Activated CD8-positive, alpha-beta memory T cell treated with anti-CD3 and anti-CD28 coated beads, Interleukin-2, amount 10 ng/mL, durations not matched to agents 7 days and 5 days (primary cell): ENCODE measurements at places on chromosomes 4 and X. TPM values are rescaled to one million over a fixed set of nuclear protein-coding genes. Genes with fewer than 3 reads are reported as not detected.

TRMT2B gene
- total RNA-seq, result 23.3 TPM

PDE6B gene
- 14.6 TPM for total RNA-seq

LANCL3 gene
- 0.38 TPM for total RNA-seq

DNAAF6 gene
- not detected for total RNA-seq

SHROOM3 gene
- total RNA-seq, result not detected

CXorf49 gene
- total RNA-seq, result not detected

GPR143 gene
- total RNA-seq, result not detected

DNA sequence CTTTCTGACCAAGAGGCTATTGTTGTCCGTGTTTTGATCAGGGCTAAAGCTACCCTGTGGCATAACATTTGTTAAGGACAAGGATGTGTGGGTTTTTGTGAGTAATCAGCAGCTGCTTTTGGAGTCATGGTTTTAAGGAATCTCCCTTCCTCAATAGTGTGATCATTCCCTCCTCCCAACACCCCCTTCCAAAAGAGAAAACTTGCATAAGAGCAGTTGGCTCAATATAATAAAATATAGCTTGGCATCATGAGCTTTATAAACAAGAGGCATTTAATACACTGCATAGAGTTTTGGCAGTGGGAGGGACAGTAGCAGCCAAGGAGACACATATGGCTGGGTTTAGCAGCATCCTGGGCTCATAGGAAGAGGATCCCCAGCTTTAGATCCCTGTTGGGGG lies 84.7 kb downstream of the NHS start:
- H3K27me3 ChIP-seq, result no peaks in the 10 kb centered on the region
- no peaks in the 10 kb centered on the region for H3K36me3 ChIP-seq

DNA sequence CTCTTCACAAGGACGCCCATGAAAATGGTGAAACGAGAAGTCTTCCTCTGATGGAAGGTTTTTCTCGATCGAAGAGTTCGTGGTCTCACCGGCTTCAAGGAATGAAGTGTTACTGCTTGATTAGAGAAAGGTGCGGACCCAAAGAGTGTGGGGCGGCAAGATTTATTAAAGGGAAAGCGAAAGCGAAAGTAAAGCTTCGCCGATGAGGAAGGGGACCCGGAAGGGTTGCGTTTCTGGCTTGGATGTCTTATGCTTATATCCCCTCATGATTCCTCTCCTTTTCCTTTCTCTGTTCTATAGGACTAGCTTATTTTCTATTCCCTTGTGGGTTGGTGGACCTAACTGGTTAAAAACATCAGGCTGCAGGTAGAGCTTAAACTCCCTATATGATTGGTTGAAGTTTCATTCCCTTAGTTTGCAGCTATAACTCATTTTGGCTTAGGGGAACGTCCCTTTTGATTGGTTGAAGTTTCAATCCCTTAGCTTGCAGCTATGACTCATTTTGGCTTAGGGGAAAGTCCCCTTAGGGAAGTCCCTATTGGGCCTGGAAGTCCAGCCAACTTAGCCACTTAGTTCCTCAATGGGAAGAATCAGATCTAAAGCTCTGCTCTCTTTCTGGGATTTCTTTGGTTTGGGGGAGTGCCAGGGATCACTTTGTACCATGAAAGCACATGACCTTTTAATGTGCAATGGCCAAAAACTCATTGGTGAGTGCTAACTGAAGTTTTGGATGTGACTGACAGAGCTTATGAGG lies 1025.0 kb upstream of the PCDH10 start:
- H3K36me3 ChIP-seq, result no peaks in the 10 kb centered on the region
- no peaks in the 10 kb centered on the region for H3K27me3 ChIP-seq
- H3K27ac ChIP-seq, result no peak overlapping the region
- peak overlapping the region; percentile 12 for H3K4me3 ChIP-seq
- DNase-seq, result no peak

DNA sequence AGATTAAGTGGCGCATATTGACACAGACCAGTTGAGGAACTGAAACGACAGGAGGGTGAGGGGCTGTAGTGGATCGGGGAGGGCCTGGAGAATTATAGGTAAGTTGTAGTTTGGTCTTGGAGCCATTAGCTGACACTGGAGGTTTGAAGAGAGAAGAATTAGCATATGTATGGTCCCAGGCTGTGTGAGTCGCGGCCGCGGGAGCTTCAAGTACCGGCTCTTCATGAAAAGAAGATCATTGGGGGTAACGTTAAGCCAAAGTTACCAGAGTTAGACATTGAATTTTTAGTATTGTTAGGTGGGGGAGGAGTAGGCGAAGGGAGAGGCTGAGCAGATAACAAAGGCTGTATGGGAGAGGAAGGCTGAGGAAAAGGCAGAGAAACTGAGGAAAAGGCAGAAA lies 56.5 kb downstream of the ZNF674 start:
- no peaks in the 10 kb centered on the region for H3K4me1 ChIP-seq
- no peaks in the 10 kb centered on the region for H3K27me3 ChIP-seq
- DNase-seq, result no peak
- no peak overlapping the region for H3K4me3 ChIP-seq
- peaks cover 47% of the 10 kb centered on the region for H3K36me3 ChIP-seq

DNA sequence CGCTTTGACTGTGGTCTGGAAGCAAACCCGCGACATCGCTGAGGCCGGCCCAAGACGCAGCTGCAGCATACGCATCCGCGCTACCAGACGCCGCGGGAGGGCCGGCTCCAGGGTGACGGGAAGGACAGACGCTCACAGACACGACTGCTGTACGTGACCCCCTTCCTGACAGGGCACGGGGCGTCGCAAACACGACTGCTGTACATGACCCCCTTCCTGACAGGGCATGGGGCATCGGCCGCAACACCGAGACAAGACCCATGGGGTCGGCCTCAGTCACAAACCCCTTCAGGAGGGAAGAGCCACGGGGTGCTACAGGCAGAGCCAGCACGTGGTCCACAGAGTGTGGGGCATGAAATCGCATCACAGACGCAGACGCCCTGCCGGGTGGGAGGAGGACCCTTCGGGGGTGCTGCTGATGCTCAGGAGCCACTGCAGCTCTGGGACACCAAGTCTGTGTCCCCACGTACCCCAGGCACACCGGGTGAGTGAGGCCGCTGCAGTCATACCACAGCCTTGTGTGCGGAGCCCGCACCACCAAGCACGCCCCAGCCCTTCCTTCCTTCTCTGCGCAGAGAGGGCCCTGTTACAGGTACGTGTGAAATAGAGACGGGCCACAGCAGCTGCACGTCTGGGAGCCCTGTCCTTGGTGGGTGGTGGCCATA lies 38.7 kb upstream of the CPLX1 start:
- DNase-seq, result no peak
- H3K4me1 ChIP-seq, result no peaks in the 10 kb centered on the region

- H3K27ac ChIP-seq, result no peak overlapping the region
- no peaks in the 10 kb centered on the region for H3K36me3 ChIP-seq
- DNase-seq, result no peak
- no peaks in the 10 kb centered on the region for H3K4me1 ChIP-seq
- peaks cover 18% of the 10 kb centered on the region for H3K27me3 ChIP-seq
Observed at GRCh38 chr4:153931804-153932203, 142.9 kb upstream of the SFRP2 start.

DNA sequence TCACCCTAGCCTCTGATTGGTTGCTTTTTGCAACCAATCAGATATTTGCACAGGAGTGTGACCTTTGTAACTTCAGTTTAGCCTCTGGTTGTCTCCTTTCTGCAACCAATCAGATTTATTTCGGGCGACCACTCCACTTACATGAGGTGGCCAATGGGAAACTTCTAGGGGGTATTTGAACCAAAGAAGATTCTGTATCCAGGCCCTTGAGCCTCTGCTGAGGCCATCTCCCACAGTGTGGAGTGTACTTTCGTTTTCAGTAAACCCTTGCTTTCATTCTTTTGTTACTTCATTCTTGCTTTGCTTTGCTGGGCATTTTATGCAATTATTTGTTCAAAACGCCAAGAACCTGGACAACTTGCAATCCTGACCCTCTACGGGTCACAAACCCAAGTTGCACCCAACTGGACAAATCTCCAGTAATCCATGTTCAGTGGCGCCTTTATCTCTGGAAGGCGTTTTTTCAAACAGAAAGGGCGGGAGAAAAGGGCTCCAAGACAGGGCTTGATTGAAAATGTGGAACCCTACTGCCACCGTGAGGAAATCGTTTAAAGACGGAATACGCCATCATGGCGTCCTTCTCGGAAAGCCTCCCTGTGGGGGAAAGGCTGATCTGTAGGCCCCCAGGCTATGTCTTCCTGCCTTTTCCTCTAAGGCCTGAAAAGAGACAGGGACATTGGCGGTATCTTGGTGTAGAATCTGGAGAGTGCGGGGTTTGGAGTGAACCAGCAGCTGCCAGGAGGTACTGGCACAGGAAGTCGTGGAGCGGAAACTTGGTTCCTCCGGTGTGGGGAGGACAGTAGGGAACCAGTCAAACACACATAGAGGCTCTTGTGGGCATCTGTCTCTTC lies 184.6 kb downstream of the OR13H1 start:
- H3K27ac ChIP-seq, result no peak overlapping the region
- H3K4me3 ChIP-seq, result no peak overlapping the region
- DNase-seq, result no peak
- H3K27me3 ChIP-seq, result no peaks in the 10 kb centered on the region
- peaks cover 6% of the 10 kb centered on the region for H3K36me3 ChIP-seq
- no peaks in the 10 kb centered on the region for H3K4me1 ChIP-seq

GRCh38 chrX:144681501-144681900 lies 565.8 kb upstream of the SPANXN1 start:
- H3K27ac ChIP-seq, result no peak overlapping the region
- no peak overlapping the region for H3K4me3 ChIP-seq
- no peaks in the 10 kb centered on the region for H3K27me3 ChIP-seq
- H3K4me1 ChIP-seq, result no peaks in the 10 kb centered on the region
- DNase-seq, result no peak

DNA sequence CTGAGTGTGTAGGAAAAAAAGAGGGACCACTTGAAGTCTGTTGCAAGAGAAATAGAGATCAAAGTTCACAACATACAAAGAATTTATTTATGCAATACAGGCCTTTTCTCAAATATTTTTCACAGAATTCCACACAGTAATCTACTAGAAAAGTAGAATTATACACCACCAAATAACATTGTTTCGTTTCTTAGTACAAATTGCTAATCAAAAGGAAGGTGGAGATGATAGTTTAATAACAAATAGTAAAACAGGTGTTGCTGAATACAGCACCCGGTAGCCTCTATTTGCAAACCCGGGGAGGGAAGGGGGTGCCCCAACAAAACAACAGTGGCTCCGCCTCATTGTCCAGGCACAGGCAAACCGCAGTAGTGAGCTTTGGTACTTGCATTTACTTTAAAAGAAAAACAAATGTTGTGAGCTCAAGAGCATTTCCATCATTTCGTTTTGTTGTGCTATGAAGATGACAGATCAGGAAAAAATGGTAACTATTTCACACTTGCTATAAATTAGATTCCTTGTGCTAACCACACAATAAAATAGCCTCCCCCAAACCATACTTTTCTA lies 186.4 kb downstream of the DCLK2 start:
- no peaks in the 10 kb centered on the region for H3K4me1 ChIP-seq
- DNase-seq, result no peak
- no peak overlapping the region for H3K27ac ChIP-seq
- no peak overlapping the region for H3K4me3 ChIP-seq
- no peaks in the 10 kb centered on the region for H3K27me3 ChIP-seq

DNA sequence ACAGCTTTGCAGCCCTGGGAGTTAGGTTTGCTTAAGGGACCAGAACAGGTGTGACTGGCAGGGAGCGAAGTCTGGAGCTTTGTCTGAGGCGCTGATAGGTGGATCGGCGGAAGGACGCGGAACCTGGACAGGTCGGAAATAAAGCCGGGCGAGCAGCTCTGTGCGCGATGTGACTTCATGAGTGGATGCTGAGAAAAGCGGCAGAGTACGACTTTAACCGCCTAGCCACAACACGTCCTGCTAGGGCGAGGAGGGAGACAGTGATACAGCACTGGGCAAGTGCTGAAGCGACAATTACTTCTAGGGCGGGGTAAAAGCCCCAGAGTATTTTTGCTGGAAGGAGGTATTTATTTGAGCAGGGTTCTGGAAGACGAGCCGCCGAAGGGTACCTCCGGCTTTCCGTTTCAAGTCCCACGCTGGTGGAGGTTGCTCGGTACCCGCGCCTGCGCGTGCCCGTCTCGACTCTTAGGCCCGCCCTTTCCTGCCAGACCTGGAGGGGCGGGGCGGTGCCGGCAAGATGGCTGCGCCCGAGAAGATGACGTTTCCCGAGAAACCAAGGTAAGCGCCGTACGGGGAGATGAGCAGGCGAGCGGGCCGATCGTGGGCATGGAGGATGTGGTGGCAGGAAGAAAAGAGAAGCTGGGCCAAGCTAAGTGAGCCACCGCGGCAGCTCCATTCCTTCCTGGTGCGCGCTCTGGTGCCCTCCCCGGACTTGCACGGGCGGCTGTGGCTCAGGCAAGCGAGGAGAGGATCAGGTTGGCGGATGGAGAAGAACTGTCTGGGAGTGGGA lies at the start of gene ZRSR2:
Gene ZRSR2 (plus strand): TSS at position 506 of the 790 bp plus-strand sequence. CDS start 12 bp downstream, at position 518.
- H3K27me3 ChIP-seq, result no peaks in the 10 kb centered on the region
- DNase-seq, result peak; percentile 92
- no peak within 1 kb of the TSS for H3K4me3 ChIP-seq
- no peak within 1 kb of the TSS for H3K27ac ChIP-seq

GRCh38 chrX:152869972-152870371 lies 27.9 kb upstream of the ZNF185 start:
- no peak for DNase-seq
- H3K27ac ChIP-seq, result no peak overlapping the region
- no peak overlapping the region for H3K4me3 ChIP-seq
- no peaks in the 10 kb centered on the region for H3K27me3 ChIP-seq
- H3K36me3 ChIP-seq, result peaks cover 10% of the 10 kb centered on the region

DNA sequence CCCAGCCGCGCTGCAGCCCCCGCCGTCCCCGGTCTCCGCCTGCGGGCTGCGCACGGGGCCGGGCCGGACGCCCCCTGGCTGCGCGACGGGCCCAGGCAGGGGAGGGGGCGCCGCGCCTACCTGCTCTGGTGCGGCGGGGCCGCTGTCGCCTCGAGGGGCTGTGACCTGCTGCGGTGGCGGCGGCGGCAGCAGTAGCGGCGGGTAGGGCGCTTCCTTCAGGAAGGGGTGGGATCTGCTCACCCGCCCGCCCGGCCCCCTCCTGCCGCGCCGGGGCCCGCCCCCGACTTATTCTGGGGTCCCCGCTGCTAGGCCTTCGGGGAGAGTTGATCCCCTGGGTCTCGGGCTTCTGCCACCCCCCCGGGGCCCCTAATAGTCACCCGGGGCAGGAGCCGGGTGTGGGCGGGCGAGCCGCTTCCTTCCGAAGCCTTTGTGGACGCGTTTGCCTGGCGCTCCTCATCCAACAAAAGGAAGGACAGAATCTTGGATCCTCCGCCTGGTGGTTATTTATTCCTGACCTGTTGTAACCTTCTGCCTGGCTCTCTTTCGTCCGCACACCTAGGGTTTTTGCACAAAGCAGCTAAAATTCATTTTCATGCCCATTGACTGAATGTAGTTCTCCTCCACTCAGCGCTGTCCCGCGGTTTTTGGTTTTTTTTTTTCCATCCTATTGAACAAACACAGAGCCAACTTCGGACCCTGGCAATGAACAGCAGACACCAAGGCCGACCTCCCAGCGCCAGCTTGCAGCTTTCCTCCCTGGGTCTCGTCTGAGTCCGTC lies at the start of gene TMEM150C:
Gene TMEM150C (minus strand): TSS at position 203 of the 778 bp plus-strand sequence. CDS start 57,331 bp downstream, outside the sequence.
- H3K36me3 ChIP-seq, result peaks cover 2% of the 10 kb centered on the region
- no peak for DNase-seq
- peak within 1 kb of the TSS; percentile 53 for H3K27ac ChIP-seq
- H3K4me3 ChIP-seq, result peak within 1 kb of the TSS; percentile 52
- peaks cover 64% of the 10 kb centered on the region for H3K27me3 ChIP-seq
- peaks cover 12% of the 10 kb centered on the region for H3K4me1 ChIP-seq

- H3K36me3 ChIP-seq, result no peaks in the 10 kb centered on the region
- no peaks in the 10 kb centered on the region for H3K4me1 ChIP-seq
- H3K4me3 ChIP-seq, result no peak overlapping the region
- DNase-seq, result no peak
- H3K27ac ChIP-seq, result no peak overlapping the region
- H3K27me3 ChIP-seq, result no peaks in the 10 kb centered on the region
Observed at GRCh38 chr4:97646997-97647396, 496.3 kb downstream of the STPG2 start.

- DNase-seq, result no peak
- no peak overlapping the region for H3K27ac ChIP-seq
- H3K4me3 ChIP-seq, result no peak overlapping the region
- no peaks in the 10 kb centered on the region for H3K4me1 ChIP-seq
- no peaks in the 10 kb centered on the region for H3K27me3 ChIP-seq
Observed at GRCh38 chr4:144507311-144508101, 138.4 kb upstream of the HHIP start.
